Cerebellar cortex (tissue), 1 donor: ENCODE measurements at places on chromosomes 1 and 21.

GRCh38 chr1:76303340-76303717 lies 228.8 kb downstream of the ST6GALNAC3 start:
- DNase-seq = no peak

DNA sequence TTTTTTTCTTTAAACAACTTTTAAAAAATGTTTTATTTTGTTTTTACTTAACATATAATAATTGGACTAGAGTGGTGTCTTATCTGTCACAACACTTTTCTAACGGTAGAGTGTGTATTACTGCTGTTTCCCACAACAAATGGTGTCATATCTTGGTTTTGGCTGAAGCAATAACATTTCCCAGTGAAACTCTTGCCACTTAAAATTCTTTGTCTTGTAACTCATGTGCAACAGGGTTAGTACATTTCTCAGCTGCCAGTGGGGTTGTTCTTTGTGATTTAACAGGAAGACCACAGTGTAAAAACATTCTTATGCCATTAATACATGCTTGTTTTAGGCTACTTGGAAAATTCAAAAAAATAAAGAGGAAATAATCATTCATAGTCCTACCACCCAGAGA lies 43.5 kb downstream of the ALPL start:
- no peak for DNase-seq

DNA sequence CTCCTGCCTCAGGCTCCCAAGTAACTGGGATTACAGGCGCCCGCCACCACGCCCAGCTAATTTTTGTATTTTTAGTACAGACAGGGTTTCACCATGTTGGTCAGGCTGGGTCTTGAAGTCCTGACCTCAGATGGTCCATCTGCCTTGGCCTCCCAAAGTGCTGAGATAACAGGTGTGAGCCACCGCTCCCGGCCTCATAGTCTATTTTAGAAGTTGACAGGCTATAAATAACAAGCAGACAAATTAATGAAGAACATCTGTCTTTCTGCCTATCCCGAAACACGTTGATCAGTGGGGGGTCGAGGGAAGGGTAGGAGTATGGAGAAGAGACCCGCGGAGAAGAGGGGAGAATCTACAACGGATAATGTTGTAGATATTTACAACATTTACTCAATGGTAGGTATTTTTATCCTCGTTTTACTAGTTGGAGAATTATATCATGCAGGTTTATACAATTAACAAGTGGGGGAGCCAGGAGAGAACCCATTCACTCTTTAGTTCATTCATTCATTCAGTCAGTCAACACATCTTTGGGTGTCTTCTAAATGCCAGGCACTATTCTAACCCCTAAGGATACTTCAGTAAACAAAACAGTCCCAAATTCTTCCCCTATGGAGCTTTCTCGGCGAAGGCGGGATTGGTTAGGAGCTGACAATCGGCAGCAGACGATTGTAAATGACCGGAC lies 497 bp upstream of the IFNAR2 start:
- DNase-seq = no peak

- no peak for DNase-seq
Observed at GRCh38 chr1:245026247-245026646, 128.5 kb upstream of the KIF26B start.

DNA sequence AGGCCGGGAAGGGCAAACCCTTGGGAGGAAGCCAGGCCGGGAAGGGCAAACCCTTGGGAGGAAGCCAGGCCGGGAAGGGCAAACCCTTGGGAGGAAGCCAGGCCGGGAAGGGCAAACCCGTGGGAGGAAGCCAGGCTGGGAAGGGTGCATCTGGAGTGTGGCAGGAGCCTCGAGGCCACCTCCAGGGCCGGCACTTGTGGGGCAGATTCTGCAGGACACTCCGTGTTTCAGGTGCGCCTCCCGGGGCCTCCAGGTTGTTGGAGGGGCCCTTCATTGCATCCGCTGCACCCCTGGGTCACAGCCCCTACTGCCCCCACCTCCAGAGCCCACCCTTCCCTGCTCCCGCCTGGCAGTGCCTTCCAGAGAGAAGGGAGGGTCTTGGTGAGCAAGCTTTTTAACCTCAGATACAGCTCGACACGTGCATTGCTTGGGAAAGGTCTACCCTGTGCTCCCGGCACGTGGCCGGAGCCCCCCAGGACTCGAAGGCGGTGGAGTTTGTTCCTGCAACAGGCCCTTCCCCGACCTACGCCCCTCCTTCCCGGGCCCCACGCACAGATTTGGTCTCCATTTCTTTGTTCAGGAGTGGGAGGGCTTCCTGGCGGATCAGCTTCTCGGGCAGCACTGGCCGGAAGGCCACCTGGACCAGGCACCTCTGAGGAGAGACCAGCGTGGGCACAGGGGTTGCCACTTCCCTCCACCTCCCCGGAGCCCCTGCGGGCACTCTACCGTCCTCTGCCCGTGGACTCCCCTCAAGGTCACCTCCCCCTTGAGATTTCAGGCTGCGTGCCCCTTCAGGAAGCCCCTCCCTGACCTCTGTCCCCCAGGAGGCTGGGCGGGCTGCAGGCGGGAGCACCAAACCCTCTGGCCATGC lies 9.4 kb upstream of the TMEM52 start:
- DNase-seq = no peak

DNA sequence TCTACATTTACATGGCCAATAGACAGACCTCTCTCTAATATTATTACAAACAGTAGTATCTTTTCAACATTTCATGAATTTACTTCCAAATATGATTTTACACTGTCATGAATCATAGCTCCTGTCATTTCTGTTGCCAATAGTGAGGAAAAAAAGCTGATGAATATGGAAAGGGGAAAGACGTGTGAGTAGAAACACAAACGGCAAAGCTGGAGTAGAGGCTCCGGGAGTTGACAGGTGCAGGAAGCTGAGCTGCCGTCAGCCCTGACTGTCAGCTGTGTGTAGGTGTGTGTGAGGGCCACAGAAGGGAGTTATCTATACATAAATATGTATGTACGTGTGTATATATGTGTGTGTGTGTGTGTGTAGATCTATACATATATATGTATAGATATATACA lies 416.9 kb downstream of the ZP4 start:
- no peak for DNase-seq

GRCh38 chr1:184085667-184086066 lies 34.1 kb downstream of the TSEN15 start:
- no peak for DNase-seq

- peak; percentile 23 for DNase-seq
Observed at GRCh38 chr1:10694274-10694632, 102.2 kb downstream of the CASZ1 start.

GRCh38 chr1:231091831-231092301 lies 51.8 kb upstream of the FAM89A start:
- DNase-seq = peak; percentile 38

- DNase-seq = peak; percentile 48
Observed at GRCh38 chr1:8448911-8449661, 131.2 kb downstream of the SLC45A1 start.

GRCh38 chr1:171343727-171344472 lies 29.9 kb downstream of the FMO4 start:
- DNase-seq = no peak

GRCh38 chr1:216330262-216330661 lies 93.0 kb downstream of the USH2A start:
- DNase-seq = no peak

DNA sequence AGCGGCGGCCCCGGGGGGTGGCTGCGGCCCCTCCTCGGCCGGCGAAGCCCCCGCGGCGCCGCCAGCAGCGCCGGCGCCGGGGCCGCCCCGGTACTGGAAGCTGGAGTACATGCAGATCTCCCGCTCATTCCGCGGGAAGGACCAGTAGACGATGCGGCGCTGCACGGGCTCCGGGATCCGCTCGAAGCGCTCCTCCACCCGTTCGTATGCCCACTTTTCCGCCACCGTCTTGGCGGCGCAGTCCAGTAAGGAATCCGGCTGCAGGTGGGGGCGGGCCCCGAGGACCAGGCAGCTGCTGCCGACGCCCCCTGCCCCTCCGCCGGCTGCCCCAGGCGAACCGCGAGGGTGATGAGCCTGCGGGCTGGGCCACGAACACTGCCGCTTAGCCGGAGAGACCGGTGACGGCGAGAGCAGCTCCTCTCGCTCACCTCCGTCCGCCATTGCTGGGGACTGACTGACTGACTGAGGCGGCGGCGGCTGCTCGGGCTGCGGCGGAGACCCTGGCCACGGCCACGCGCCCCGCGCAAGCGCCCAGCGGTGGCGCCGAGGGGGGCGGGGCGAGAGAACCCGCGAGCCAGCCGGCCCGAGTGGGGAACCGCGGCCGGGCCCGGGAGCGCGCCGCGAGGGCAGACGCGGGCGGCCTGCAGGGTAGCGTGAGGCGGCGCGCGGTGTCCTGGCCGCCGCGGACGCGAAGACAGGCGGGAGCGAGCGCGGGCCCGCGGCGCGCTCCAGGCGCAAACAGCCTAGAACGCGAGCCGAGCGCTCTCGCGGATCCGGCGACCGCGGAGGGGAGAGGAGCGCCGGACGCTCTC lies at the start of gene ZSWIM5:
ZSWIM5 (minus strand) TSS at position 696 of the 812 bp plus-strand sequence; CDS start at position 441, 255 bp downstream.
- peak; percentile 69 for DNase-seq

DNA sequence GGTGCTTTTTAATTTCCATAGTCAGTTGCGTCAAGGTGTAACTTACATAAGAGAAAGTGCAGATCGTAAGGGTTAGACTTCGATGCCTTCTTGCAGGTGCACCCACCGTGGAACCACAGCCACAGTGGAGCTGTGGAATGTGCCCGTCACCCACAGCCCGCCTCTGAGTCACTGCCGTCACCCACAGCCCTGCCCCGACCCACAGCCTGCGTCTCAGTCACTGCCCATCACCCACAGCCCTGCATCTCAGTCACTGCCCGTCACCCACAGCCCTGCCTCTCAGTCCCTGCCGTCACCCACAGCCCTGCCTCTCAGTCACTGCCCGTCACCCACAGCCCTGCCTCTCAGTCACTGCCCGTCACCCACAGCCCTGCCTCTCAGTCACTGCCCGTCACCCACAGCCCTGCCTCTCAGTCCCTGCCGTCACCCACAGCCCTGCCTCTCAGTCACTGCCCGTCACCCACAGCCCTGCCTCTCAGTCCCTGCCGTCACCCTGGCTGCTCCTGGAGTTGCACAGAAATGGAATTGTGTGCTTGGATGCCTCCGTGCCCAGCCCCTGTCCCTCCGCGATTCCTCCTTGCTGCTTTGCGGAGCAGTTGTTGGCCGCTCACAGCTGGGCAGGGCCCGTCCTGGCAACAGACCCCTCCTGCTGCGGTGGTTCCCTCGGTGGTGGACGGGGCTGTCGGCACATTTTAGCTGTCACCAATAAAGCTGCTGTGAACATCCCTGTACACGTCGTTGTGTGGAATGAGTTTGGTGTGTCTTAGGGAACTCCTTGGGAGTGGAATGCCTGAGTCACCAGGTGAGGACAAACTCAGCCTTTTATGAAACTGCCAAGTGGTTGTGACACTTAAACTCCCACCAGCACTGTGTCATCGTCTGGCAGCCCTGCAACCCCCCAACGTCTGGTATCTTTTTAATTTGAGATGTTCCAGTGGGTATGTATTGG lies 44.9 kb upstream of the COL6A2 start:
- DNase-seq = no peak

- DNase-seq = peak; percentile 5
Observed at GRCh38 chr1:76381450-76382097, 307.0 kb downstream of the ST6GALNAC3 start.
